NCI-H526 treated with DMSO at 0.1 percent for 48 hours (cell line): ENCODE measurements at places on chromosomes 2 and 18.

GRCh38 chr2:232957657-232958090 is 55.4 kb downstream of the NGEF start:
- no peak for DNase-seq

DNA sequence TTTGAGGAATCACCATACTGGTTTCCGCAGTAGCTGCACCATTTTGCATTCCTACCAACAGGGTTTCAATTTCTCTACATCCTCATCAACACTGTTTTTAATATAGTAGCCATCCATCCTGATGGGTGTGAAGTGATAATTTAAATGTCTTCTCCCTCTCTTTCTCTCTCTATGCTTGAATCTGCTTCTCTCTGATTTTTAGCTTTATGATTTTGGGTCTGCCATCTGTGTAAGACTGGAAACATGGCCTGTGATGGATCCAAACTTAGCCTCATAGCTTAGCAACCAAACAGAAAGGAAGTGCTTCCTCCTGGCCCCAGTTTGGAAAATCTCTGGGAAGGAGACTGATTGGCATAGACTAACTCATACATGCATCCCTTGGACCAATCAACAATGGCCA is 33.7 kb upstream of the OSBPL6 start:
- DNase-seq: no peak

GRCh38 chr2:136582628-136583205 is 182.6 kb upstream of the THSD7B start:
- no peak for DNase-seq

GRCh38 chr2:197803033-197803444 is 1.4 kb upstream of the PLCL1 start:
- peak; percentile 42 for DNase-seq

DNA sequence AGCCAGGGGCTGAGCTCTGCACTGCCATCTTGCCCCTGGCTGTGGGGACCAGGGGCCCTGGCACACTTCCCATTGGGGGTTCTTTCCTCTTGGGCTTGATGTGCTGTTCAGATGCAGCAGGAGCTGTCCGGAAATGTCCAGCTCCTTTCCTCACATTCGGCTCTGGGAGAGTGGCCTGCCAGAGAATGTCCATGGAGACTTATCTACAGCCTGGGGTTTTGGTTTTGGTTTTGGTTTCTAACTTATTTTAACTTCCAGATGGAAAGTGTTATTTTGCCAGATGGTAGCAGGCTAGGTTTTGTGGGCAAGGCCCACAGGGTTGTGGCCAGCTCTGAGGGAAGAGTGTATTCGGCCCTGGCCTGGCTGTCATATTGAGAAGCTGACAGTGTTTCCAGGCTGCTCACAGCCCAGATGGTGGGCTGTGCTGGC is 177.3 kb downstream of the ANKRD30B start:
- DNase-seq: no peak

- DNase-seq: no peak
These were observed 61.1 kb downstream of the EIF5B start for GRCh38 chr2:99398303-99398702.

DNA sequence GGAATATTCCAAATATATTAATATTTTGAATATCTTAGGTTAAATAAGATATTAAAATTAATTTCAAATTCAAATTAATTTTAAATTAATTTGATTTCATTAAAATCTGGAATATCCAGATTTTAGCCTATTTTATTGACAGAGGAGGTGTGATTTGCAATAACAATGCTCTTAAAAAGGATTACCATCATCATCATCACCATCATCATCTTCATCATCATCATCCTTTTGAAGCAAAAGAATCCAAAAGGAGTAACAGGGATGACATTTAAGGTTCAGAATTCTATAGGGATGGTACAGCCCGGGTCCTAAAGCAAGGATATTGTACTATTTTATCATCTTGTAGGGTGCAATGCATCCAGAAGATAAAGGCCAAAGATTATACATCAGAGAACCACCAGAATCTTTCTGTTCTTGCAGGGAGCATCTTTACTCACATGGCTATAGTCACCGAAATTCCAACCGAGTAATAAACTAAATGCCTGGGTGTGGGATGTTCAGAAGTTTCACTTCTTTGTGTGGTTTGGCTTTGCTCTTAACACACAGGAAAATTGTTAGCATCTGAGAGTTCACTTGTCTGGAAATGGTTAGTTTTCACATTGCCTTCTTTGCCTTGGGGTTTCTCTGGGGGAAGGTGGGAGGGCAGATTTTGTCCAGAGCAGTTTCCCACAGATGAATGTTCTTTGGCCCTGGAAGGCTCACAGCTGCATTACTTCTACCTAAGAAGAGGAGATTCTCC is 99.1 kb upstream of the ITGA6 start:
- no peak for DNase-seq

DNA sequence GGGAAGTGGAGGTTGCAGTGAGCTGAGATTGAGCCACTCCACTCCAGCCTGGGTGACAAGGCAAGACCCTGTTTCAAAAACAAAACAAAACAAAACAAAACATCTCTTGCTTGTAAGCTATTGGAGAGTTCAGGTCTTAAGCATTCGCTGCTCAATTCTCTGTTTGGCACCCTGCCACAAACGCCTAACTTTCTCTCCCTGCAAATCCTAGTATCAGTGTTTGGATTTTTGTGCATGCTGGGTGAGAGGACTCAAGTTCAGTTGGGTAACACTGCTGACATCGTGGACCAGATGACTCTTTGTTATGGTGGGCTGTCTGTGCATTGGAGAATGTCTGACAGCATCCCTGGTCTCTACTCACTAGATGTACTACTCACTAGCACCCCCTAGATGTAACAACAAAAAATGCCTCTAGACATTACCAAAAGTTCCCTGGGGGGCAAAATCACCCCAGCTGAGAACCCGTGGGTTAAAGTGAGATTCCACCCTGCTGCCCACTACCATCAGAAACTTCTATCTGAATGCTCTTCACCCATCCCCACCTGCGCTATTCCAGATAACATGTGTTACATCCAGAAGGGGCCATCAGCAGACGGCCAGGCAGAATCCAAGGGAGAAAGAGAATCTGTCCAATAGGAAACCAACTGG is 50.9 kb downstream of the CACNB4 start:
- DNase-seq: no peak

GRCh38 chr2:207123776-207124391 is 41.9 kb downstream of the KLF7 start:
- no peak for DNase-seq

DNA sequence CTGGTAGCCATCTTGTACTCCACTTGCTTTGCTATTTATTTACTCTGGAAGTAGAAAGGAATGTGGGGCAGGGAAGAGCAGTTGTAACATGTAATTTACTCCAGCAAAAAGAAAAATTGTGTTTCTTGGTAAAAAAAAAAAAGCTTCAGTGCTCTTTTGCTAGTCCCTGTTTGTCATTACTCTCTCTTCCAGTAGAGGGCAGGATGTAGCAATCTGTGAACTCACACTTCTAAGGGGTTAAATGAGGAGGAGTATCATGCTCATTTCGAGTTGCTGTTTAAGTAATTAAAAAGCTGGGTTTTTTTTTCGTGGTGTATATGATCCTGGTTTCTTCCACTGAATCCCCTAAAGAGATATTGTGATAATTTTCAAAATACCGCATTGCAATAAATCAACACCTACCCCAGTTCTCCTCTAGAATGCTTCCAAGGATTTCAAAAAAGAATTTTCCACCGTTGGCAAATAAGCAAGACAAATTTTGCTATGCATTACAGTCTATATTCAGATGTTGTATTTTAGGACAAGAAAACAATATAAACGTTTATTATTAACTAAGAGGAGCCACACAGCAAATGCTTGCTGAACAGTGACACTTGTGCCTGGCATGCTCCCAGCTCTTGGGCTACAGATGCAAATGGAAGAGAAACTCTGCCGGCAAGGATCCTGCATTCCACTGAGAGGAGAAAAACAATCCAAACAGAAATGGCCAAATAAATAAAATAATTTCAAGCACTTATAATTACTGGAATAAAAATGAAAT is 261.6 kb downstream of the ASXL3 start:
- peak; percentile 34 for DNase-seq

DNA sequence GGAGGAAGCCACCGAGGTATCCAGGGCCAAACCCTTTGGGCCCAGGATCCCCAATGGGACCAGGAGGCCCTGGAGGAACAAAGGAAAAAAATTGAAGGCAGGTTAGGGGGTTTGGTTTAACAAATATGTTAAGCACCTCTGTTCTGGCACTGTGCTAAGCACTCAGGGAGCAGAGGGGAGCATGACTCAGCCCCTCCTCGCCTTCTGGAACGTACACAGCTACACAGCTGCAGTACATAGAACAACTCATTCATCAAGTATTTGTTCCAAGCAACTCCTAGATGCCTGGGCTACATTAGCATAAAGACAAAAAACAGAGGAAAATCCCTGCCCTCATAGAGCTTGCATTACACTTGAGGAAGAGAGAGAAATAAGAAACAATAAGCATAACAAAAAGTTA is 153.6 kb downstream of the COL4A4 start:
- DNase-seq: no peak

DNA sequence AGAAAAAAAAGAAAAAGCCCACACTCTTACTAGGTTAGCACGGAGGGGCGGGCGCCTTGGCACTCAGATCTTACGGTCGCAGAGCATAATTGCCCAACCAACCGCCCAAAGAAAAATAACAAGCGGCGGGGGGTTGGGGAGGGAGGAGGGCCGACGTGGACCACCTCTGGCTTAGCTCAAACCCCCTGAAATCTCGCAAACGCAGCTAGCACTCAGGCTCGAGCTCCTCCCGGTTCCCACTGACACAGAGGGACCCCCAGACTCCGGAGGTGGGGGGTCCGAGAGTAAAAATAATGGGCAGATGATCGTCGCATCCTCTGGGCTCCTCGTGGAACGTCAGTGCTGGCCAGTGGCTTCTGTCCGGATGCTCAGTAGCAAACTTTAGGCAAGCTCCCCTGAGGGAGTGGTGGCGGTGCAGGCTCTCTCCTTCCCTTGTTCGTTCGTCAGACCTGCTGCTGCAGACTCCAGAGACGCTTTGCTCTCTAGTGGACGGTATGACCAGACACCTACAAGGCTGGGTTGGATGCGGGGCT is 12.0 kb downstream of the CATIP start:
- DNase-seq: no peak

DNA sequence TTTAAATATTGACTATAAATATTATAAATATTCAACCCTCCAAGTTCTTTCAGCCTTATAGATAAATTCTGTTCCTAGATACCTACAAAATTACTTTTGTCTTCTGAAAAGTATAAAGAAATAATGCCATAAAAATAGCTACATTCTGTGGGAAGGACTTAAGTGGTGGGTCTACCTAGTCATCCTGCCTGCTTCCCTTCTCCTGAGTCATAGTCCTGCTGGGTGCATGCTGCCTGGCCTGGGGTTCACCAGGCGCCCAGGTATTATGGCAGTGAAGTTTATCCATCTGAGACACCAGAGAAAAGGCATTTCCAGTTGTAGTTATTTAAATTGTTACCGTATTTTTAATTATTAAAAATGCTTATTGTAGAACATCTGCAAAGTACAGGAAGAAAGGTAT is 167.5 kb downstream of the SLC39A10 start:
- no peak for DNase-seq

GRCh38 chr2:72077702-72078169 is 69.9 kb downstream of the CYP26B1 start:
- no peak for DNase-seq

- DNase-seq: peak; percentile 79
These were observed 9.8 kb upstream of the ERBB4 start for GRCh38 chr2:212548455-212548819.

DNA sequence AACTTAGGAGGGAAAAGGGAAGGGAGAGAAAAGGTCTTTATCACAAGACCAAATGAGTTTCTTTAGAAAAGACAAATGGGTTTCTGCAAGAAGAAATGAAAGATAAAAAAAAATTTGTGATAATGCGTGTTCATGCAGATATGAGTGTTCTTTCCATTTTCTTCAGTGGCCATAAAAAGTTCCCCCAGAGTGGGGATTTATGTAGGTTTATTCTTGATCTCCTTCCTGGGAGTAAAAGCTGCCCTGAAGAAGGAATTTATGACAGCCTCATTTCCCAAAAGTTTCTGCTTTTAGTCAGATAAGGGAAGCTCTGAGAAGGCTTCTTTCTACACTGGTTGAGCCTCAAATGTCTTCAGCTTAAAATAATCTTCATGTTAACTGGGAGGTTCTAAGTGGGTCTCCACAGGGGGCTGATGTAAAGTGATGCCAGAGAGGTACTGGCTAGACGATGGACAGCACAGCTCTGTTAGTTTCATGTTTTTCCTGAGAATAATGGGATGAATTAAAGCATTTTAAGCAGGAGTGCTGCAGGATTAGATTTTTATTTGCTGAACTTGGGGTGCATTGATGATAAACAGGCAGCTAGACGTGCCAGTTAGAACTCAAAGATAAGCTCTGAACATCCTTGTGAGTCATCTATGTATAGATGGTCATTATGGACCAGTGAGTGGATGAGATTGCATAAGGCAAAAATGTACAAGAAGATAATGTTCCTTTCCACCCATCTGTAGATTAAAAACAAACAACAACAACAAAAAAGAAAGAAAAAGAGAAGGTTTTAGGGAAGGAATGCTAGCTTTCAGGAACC is 99.4 kb upstream of the MSH2 start:
- no peak for DNase-seq

GRCh38 chr2:231177156-231178025 is 21.0 kb upstream of the ARMC9 start:
- DNase-seq: no peak

GRCh38 chr2:233413046-233413445 is 58.8 kb downstream of the DGKD start:
- DNase-seq: no peak

GRCh38 chr2:112480530-112481049 is 1.4 kb upstream of the TTL start:
- peak; percentile 9 for DNase-seq

DNA sequence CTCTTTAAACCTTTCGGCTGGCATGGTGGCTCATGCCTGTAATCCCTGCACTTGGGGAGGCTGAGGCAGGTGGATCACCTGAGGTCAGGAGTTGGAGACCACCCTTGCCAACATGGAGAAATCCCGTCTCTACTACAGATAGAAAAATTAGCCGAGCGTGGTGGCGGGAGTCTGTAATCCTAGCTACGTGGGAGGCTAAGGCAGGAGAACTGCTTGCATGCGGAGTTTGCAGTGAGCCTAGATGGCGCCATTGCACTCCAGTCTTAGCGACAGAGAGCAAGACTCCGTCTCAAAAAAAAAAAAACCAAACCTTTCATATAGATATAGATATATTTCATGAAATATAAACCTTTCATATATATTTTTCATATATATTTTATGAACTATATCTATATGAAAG is 864.7 kb downstream of the TRIB2 start:
- no peak for DNase-seq

DNA sequence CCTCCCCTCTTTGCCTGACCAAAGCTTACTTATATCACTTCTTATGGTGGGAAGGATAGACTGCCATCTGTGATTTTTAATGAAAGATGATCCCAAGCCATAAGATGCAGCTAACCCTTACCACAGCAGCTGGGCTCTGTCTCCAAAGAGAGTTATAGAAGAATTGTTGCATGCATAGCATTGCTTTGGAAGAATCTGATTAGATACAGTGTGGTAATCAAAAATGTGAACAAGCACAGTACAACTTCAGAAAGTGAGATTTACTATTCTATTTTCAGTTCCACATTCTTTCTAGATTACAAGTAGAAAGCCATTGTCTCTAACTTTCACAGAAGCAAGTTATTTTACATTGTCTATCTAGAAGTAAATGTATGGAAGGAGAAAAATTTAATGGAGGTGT is 129.0 kb upstream of the ACVR2A start:
- DNase-seq: no peak
